ENCODE measurements at places on chromosomes 7 and 10.

- DNase-seq, result peak; percentile 97
These were observed 286.9 kb downstream of the KCNMA1 start for GRCh38 chr10:77350711-77351119.

GRCh38 chr10:30594077-30594476 is 35.5 kb downstream of the LYZL2 start:
- DNase-seq, result no peak

DNA sequence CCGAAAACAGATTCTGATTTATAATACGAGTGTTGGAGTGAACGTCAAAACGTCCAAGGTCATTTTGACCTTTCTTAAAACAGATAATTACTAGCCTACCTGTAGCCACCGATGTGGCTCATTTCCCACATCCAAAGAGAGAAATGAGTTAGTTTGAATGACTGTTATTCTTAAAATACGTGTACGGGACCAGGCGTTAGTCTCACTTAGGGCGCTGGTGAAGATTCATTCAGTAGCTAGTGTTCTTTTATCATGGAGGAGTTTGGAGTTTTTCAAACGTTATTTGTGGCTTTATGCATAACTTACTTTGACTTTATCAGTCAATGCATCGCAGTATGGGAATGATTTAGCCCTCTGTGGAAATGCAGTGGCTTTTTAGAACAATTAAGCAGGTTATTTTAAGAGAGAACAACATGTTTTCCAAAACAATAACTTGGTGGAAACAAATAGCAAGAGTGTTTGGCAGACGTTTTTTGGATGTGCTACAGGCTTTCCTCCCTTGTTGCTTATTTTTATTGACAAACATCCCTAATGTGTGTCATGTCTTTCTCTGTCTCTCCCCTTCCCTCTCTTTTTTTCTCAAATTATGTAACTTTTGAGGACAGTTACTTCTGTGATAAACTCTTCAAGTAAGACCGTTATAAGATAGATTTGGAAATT is 1.6 kb downstream of the BICC1 start:
- DNase-seq, result no peak

- no peak for DNase-seq
These were observed 189.2 kb upstream of the MGMT start for GRCh38 chr10:129277841-129278240.
